ENCODE measurements at places on chromosomes 11 and 22. TPM values are rescaled to one million over a fixed set of nuclear protein-coding genes. Genes with fewer than 3 reads are reported as not detected.

DNA sequence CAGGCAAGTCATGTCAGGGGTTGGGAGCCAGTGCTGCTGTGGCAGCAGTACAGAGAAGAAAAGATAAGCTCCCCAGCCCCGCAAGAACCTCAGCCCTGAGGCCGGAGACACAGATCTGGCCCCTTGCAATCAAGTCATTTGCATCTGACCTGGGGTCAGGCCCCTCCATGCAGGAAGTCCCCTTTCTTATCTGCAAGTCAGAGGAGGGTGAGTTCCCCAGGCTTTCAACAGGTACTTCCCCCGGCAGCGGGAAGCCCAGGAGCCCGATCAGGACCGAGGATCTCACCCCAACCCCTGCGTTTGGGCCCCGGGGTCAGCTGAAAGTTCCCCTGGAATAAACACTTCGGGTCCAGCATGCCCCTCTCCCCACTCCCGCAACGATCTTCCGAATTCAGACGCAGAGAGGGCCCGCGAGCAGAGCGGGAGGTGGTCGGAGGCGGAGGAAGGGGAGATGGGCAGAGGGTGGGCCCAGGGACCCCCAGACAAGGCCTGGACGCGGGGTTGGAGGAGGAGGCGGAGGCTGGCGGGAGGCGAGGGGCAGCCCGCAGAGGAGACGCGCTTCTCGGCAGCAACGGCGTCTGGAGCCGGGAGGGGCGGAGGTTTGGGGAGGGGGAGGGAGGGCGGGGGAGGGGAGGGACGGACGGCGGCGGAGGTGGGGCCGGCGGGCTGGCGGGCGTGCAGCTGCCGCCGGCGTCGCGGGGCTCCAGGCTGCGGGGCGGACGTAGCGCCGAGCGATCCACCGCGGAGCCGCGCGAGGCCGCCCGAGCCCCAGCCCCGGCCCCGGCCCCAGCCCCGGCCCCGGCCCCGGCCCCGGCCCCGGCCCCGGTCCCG, at the start of gene TSPAN18:
Gene TSPAN18 (plus strand): TSS at position 680 of the 831 bp plus-strand sequence. CDS start 179,455 bp downstream, outside the sequence.
- DNase-seq, result peak; percentile 92

- no peak for DNase-seq
These were observed 567.0 kb downstream of the METTL15 start for GRCh38 chr11:28675183-28675582.

DNA sequence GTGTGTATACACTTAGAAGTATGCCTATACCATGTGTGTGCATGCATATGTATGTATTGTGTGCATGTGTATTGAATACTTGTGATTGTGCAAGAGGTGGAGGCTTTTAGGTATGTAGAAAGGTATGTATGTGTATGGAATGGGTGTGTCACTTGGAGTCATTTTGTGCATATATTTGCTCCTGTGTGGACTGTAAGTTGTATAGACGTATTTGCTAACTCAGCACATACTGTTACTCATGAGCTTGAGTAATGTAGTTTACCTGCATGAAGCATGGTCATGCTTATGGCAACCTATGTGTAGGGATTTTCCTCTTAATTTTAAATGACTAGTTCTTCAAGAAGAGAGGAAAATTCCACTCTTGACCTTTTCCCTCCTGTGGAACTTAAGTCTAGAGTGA, 507.6 kb upstream of the LARGE1 start:
- DNase-seq, result no peak

DNA sequence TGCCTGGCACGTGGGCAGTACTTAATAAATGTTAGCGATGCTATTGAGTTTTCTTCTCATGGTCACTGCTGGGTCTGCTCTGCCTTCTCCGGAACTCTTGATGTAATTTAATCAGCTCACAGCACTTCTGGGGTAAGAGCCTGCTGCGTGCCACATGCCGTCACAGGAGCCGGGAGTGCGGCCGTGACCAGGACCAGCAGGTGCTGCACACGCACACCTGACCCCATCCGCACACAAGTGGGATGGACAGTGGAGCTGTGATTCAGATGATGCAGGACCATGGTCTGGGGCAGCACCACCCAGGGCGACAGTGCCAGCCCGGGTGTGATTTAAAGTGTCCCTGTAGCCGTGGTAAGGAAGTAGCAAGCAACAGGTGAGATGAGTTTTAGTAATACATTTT, 61.2 kb downstream of the TBC1D22A start:
- DNase-seq, result peak; percentile 20

- DNase-seq, result peak; percentile 96
These were observed at the start of gene KIAA0930 for GRCh38 chr22:45240810-45241631. TSS of gene KIAA0930 (minus strand) at chr22:45240894. CDS start at chr22:45240703, 191 bp downstream.

DNA sequence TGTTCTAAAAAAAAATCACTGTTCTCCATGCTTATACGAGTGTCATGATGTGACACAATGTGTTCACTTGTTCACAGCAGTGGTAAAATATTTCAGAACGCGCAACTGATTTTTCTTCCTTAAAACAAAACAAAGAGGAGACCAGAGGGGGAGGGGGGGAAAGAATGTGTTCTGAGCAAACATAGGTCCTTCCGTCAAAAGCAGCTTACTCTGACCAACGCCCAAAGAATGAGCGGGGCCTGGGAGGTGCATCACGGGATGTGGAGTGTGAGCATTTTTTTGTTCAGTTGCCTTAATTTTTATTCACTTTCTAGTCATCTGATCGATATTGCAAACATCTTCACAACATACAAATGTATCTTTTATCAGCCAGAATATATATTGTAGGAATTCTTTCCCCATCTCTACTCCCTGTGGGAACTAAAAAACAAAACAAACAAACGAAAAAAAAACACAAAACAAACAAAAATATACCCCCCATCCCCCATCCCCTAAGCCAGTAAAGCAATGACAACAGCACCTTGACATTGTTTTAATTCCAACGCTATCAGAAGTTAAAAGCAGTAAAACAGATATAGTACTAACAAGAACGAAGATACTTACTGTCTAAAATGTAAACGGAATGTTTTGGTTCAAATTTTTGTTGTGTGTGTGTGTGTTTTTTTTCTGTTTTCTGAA, 43.3 kb downstream of the BDNF start:
- no peak for DNase-seq

- DNase-seq, result no peak
These were observed 89.2 kb downstream of the FDX1 start for GRCh38 chr11:110518809-110519514.

DNA sequence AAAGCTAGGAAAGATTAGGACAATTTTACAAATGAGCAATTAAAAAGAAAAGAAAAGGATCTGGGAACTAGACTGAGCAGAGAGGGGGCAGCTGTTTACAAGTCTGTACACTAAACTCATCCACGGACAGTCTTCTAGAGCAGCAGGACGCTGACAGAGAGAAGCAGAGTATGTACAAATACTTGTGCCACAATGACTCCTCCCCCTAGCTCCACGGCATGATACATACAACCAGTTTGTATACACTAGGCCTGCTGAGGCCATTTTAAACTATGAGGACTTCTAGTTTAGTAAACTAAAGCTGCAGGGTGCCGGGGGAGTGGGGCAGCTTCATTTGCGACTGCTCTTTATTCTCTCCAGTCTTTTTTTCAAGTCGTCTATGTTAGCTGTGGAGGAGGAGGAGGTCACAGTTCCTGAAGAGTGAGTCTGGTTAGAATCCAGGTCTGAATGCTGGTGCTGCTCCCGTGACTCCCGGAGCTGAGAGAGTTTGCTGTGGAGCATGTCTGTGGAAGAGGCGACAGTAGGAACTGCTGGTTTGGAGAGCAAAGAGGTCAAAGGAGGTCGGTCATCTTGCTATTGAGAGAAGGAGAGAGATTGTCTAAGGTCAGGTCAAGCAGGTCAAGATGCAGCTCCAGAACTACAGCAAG, 24.8 kb downstream of the F2 start:
- DNase-seq, result no peak

GRCh38 chr22:49570032-49570848, 257.4 kb downstream of the BRD1 start:
- peak; percentile 46 for DNase-seq

- no peak for DNase-seq
These were observed 545.8 kb upstream of the CCDC90B start for GRCh38 chr11:83831929-83832328.

Gene TRMU
- total RNA-seq, result 166 TPM
